A549 treated with GW870086 at 1 μM for 4 hours (cell line): ENCODE measurements at places on chromosomes 1 and 21. TPM values are rescaled to one million over a fixed set of nuclear protein-coding genes. Genes with fewer than 3 reads are reported as not detected.

The LRRC71 gene
- 0.11 to 0.22 TPM (median 0.19 TPM) in 3 of 5 replicates, not detected in the others for total RNA-seq

The LIN28A gene
- total RNA-seq = 0.03 TPM in 1 of 5 replicates, not detected in the others

The OR2AK2 gene
- total RNA-seq = not detected in 5 replicates

The PRAMEF15 gene
- not detected in 5 replicates for total RNA-seq

The ARL8A gene
- 44.0 to 54.7 TPM (median 48.4 TPM) in 5 replicates for total RNA-seq

The USH2A gene
- not detected in 5 replicates for total RNA-seq

The C8B gene
- total RNA-seq = not detected in 5 replicates

The TRPM2 gene
- 7.5 to 10.9 TPM (median 8.1 TPM) in 5 replicates for total RNA-seq

The ALX3 gene
- total RNA-seq = not detected in 5 replicates

The CHIA gene
- total RNA-seq = not detected in 5 replicates

The RORC gene
- total RNA-seq = 0.03 to 0.08 TPM (median 0.06 TPM) in 3 of 5 replicates, not detected in the others

The FHL3 gene
- total RNA-seq = 8.9 to 9.7 TPM (median 9.5 TPM) in 5 replicates

The ADAMTSL4 gene
- 3.1 to 7.2 TPM (median 5.2 TPM) in 5 replicates for total RNA-seq

The AADACL4 gene
- total RNA-seq = not detected in 5 replicates

The SORT1 gene
- 3.3 to 4.6 TPM (median 4.0 TPM) in 5 replicates for total RNA-seq

The LCE6A gene
- total RNA-seq = not detected in 5 replicates

The MYCBP gene
- total RNA-seq = 16.4 to 26.0 TPM (median 18.4 TPM) in 5 replicates

The EVA1C gene
- 48.6 to 58.1 TPM (median 49.3 TPM) in 5 replicates for total RNA-seq

The TMEM82 gene
- not detected in 5 replicates for total RNA-seq

The RCAN1 gene
- total RNA-seq = 16.1 to 18.3 TPM (median 16.4 TPM) in 5 replicates

The NUDT4B gene
- 0.47 to 2.8 TPM (median 0.82 TPM) in 5 replicates for total RNA-seq

The COP1 gene
- 21.1 to 31.1 TPM (median 27.1 TPM) in 5 replicates for total RNA-seq

The NCAM2 gene
- total RNA-seq = not detected in 5 replicates

The LCE2C gene
- total RNA-seq = not detected in 5 replicates

The KCNC4 gene
- 2.1 to 4.7 TPM (median 4.3 TPM) in 5 replicates for total RNA-seq

The RBP7 gene
- total RNA-seq = 6.2 to 7.8 TPM (median 6.9 TPM) in 5 replicates

The CHIT1 gene
- total RNA-seq = not detected in 5 replicates

The HSD11B1 gene
- 0.09 to 0.65 TPM (median 0.26 TPM) in 3 of 5 replicates, not detected in the others for total RNA-seq

The FLG gene
- 0.01 to 0.02 TPM (median 0.01 TPM) in 3 of 5 replicates, not detected in the others for total RNA-seq

The MARK1 gene
- 0.05 to 0.16 TPM (median 0.11 TPM) in 5 replicates for total RNA-seq

The USF1 gene
- total RNA-seq = 49.1 to 56.7 TPM (median 53.8 TPM) in 5 replicates
